ENCODE measurements at places on chromosomes 1 and 21. TPM values are rescaled to one million over a fixed set of nuclear protein-coding genes. Genes with fewer than 3 reads are reported as not detected.

Gene CCDC17
- 0.82 TPM for total RNA-seq

Gene MROH9
- total RNA-seq = not detected

Gene VANGL2
- 3.8 TPM for total RNA-seq

Gene S100A2
- 0.68 TPM for total RNA-seq

Gene DCST1
- not detected for total RNA-seq

Gene RHD
- not detected for total RNA-seq

Gene TTLL7
- total RNA-seq = 34.9 TPM

Gene EPHA2
- 3.3 TPM for total RNA-seq

Gene RNF220
- 82.8 TPM for total RNA-seq

Gene MKNK1
- total RNA-seq = 54.3 TPM

Gene KLF17
- 0.16 TPM for total RNA-seq

Gene WNT9A
- 6.4 TPM for total RNA-seq

Gene CHIA
- not detected for total RNA-seq

Gene SPRR5
- not detected for total RNA-seq

Gene DDAH1
- 11.8 TPM for total RNA-seq

Gene PTGS2
- total RNA-seq = 29.3 TPM

Gene AKR7A2
- 110 TPM for total RNA-seq

Gene PLPP3
- total RNA-seq = 118 TPM

Gene AMY1C
- total RNA-seq = not detected

Gene CELF3
- 4.3 TPM for total RNA-seq

Gene ANKRD45
- total RNA-seq = 0.33 TPM

Gene KPRP
- not detected for total RNA-seq

Gene CYP2J2
- total RNA-seq = not detected

Gene KCND3
- total RNA-seq = 11.4 TPM

Gene GJA8
- total RNA-seq = not detected

Gene SYPL2
- total RNA-seq = 4.3 TPM

Gene NBPF19
- 15.8 TPM for total RNA-seq

Gene SLFNL1
- 0.41 TPM for total RNA-seq

Gene RPS6KC1
- 32.1 TPM for total RNA-seq

Gene ABCB10
- total RNA-seq = 12.1 TPM

Gene ARTN
- total RNA-seq = not detected

Gene CA6
- not detected for total RNA-seq

Gene LINGO4
- total RNA-seq = not detected

Gene PADI1
- not detected for total RNA-seq

Gene DRAXIN
- not detected for total RNA-seq

Gene TMEM82
- total RNA-seq = 0.55 TPM

Gene DNM3
- total RNA-seq = 13.3 TPM

Gene FAM72D
- 0.36 TPM for total RNA-seq

Gene CD53
- total RNA-seq = 7.5 TPM

Gene KISS1
- not detected for total RNA-seq

Gene RAB42
- 0.68 TPM for total RNA-seq

Gene CD247
- not detected for total RNA-seq

Gene SYT6
- total RNA-seq = not detected
